ENCODE measurements at places on chromosomes 16 and 17.

DNA sequence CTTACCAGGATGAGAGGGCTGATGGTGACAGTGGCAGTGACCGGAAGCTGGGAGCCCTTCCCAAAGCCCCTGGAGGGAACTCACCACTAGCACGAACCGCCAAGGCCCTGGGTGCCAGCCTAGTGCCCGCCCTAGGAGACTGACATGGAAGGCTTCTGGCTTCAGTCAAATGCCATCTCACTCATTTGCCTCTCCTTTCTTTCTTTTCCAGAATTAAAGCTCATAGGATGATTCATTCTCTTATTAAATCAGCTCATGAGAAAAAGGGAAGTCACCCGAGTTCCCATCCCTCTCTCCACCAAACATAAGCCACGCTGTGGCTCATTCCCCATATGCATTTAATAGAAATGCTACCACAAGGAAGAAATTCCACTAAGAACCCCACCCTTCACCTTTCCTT lies 12.1 kb downstream of the CUEDC1 start:
- no peak for DNase-seq

GRCh38 chr17:56676810-56677209 lies 83.3 kb downstream of the NOG start:
- no peak for DNase-seq

- DNase-seq: no peak
Measured at GRCh38 chr17:45426561-45426960, 6.1 kb downstream of the ARHGAP27 start.

- DNase-seq: no peak
Measured at GRCh38 chr17:14072881-14073280, 3.6 kb downstream of the COX10 start.

DNA sequence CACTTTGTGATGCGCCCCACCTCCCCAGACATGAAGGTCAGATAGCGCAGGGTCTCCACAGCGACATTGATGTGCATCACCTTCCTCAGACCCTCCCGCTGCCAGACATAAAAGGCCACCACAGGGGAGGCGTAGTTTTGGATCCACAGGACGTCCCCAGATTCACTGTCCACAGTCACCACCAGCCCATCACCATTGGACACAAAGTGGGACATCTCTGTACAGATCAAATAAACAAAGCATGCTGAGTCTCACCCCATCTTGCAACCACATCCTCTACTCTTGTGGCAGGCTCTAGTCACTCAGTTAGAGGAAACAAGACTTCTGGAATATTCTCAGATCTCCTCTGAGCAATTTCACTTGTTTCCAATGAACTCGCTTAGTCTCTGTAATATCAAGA lies 46.3 kb upstream of the ICAM2 start:
- no peak for DNase-seq

Data from KG1 (cell line).